Astrocyte of the hippocampus (primary cell): ENCODE measurements at places on chromosomes 13 and 19.
A peak's percentile ranks its signal among the peaks of the same experiment; 100 is the strongest.

- peak; percentile 54 for DNase-seq
Observed at GRCh38 chr13:87669379-87669978, 1.7 kb upstream of the SLITRK5 start.

DNA sequence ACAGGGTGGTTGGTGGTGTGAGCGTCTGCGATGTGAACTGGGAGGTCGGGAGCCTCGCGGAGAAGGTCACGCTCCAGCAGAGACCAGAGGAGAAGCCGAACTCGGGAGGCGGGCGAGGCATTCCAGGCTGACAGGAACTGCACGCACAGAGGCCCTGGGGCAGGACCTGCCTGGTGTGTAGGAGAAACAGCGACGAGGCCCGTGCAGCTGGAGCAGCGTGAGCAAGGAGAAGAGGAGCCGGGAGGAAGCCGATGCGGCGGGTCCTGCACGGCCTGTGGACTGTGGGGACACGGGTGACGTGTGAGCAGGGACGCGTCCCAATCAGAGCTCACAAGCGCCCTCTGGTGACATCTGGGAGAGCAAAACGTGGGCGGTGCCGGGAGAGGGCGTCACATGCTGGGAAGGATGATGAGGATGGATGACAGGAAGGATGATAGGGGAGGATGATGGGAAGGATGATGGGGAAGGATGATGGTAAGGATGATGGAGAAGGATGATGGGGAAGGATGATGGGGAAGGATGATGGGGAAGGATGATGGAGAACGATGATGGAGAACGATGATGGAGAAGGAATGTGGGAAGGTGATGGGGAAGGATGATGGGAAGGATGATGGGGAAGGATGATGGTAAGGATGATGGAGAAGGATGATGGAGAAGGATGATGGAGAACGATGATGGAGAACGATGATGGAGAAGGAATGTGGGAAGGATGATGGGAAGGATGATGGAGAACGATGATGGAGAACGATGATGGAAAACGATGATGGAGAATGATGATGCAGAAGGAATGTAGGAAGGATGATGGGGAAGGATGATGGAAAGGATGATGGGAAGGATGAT is 16.1 kb upstream of the MADCAM1 start:
- DNase-seq = peak; percentile 51

GRCh38 chr19:33699754-33700407 is 78.1 kb downstream of the CHST8 start:
- DNase-seq = no peak

DNA sequence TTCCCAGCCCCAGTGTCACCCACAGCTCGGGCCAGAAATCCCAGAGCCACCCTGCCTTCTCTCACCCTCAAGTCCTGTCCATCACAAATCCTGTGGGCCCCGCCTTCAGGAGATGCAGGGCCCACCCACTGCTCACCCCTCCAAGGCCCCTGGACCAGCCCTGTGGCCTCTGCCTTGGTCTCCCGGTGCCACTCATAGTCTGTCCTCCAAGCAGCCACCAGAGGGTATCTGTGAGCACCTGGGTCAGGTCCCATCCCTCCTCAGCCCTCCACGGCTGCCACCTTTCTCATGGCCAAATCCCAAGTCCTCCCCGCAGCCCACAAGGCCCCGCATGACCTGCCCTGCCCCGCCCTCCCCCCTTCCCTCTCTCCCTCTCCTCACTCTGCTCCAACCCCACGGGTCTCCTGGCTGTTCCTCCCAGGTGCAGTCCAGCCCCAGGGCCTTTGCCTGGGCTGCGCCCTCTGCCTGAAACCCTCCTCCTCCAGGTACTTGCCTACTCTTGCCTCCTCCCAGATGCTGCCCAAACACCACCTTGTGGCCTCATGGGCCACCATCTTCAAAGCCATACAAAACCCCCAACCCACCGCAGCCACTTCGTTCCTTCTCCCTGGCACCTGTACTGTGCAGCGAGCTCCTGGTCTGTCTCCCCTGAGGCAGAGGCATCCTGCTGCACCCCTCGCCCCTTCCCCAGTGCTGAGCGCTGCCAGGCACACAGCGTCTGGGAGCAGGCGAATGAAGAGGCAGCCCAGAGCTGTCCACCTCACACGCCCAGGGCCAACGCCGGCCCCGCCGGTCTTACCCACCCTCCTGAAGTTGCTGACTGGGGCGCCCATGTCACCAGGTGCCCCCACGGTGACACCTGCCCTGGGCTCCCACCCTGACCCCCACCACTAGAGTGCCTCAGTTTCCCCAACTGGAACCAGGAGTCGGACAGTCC is 13.2 kb upstream of the UQCR11 start:
- peak; percentile 58 for DNase-seq

DNA sequence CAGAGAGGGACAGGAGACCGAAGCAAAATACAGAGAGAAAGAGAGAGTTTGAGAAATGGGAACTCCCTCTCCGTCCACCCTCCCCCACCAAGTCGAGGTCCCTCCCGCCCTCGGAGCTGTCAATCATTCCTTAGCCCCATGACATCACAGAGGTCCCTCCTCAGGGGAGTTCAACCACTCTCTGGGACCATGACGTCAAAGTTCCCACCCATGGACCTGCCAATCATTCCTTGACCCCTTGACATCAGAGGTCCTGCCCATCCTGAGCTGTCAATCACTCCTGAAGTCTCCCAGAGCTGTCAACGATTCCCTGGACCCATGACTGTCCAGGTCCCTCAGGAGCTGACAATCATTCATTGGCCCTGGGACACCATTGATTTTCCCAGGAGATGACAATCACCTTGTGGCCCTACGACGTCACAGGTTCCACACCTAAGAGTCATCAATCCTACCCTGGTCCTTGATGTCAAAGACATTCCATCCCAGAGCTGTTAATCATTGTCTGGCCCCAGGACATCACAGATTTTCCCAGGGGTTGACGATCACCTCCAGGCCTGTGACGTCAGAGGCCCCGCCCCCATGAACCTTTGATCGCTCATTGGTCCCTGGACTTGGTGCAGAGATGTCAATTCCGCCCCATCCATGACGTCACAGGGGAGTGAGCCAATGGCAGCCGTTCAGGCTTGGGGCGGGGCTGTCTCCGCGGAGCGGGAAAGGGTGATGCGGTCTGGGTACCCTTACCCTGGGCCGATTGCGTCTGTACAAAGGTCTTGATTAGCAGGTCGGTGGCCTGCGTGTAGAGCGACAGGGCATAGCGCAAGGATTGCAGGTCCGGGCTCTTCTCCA is 61.7 kb downstream of the COLGALT1 start:
- DNase-seq = peak; percentile 7

- no peak for DNase-seq
Observed at GRCh38 chr19:38434549-38435051, 1.1 kb downstream of the RYR1 start.

DNA sequence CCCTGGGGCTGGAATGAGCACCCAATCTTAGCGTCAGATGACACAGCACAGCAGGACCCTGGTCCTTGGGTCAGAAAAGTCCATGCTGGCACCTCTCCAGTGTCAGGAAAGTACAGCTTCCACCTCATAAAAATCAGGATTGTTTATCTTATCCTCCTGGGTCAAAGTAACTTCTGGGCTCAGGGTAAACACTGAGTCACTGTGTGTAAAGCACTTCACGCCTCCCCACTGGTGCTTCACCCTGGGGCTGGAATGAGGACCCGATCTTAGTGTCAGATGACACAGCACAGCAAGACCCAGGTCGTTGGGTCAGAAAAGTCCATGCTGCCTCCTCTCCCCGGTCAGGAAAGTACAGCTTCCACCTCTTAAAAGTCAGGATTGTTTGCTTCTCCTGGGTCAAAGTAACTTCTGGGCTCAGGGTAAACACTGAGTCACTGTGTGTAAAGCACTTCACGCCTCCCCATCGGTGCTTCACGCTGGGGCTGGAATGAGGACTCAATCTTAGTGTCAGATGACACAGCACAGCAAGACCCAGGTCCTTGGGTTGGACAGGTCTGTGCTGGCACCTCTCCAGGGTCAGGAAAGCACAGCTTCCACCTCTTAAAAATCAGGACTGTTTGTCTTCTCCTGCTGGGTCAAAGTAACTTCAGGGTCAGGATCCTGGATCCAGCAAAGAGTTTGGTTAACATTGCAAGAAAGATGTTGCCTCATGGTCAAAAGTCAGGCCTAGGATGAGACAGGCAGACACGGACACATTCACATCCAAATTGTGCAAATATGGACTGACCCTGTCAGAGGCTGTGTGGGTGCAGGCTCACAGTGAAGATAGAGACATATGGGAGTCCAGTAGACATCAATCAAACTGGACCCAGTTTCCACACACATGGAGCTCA is 39.2 kb upstream of the CYP2A7 start:
- DNase-seq = no peak

GRCh38 chr19:46753420-46754155 is 7.3 kb upstream of the STRN4 start:
- DNase-seq = no peak

DNA sequence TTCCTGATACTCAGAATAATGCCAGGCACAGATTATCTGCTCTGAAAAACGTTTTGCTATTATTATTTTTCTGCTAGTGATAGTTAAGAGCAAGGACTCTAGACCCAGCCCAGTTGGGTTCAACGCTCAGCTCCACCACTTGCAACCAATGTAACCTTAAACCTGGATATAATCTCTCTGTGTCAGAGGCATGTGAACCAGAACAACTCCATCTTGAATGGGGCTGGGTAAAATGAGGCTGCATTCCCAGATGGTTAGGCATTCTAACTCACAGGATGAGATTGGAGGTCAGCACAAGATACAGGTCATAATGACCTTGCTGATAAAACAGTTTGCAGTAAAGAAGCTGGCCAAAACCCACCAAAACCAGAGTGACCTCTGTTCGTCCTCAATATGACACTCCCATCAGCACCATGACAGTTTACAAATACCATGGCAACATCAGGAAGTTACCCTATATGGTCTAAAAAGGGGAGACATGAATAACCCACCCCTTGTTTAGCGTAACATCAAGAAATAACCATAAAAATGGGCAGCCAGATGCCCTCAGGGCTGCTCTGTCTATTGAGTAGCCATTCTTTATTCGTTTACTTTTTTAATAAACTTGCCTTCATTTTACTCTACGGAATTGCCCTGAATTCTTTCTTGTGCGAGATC is 13.6 kb downstream of the FAM187B start:
- DNase-seq = no peak

DNA sequence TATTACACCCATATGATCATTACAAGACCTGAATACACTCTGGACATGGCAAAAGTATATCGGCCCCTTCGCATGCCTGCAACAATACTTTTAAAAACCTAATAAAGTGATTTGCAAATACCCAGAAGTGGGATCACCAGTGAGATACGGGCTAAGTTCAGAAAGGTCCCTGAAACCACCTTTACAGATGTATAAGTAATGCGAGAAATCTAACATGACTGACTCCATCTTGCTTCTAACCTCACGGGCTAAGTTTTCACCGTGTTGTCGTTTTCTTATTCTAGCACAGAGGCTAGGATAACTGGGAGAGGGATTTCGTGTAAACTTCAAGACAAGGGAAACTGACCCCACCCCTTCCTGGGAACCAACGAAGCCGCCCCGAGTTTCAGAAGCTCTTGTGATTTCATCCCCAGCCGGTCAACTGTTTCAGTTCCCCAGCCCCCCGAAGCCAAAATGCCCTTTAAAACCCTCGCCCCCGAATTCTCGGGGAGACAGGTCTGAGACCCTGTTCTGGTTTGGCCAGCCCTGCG is 703 bp downstream of the NEK3 start:
- peak; percentile 63 for DNase-seq

DNA sequence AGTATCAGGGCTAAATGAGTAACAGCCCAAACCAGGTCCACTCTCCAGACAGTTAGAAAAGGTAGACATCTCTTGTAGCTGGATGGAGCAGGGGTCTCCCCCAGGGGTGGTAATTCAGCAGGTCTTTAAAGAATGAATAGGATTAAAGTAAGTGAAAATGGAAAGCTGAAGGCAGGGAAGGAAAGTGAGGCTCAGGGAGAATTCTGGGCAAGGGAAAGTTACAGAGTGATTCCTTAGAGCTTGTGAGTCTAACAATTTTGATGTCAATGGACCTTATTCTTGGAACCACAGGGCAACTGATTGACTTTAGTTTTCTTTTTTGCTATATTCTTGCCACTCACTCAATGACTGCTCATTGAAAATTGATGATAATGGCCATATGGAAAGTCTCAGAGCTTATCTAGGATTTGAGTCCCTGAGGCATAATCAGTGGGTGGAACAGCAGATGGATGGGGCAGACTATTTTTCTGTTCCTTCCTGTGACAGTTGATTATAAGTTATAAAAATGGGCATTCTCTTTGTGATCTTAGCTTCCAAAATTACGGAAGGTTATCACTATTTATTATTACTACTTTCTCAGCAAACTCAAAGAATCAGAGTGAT is 76.9 kb downstream of the LRCH1 start:
- no peak for DNase-seq

- DNase-seq = peak; percentile 35
Observed at GRCh38 chr13:29922281-29922821, 71.9 kb upstream of the UBL3 start.

GRCh38 chr19:681029-682019 is 5.1 kb downstream of the FSTL3 start:
- no peak for DNase-seq

DNA sequence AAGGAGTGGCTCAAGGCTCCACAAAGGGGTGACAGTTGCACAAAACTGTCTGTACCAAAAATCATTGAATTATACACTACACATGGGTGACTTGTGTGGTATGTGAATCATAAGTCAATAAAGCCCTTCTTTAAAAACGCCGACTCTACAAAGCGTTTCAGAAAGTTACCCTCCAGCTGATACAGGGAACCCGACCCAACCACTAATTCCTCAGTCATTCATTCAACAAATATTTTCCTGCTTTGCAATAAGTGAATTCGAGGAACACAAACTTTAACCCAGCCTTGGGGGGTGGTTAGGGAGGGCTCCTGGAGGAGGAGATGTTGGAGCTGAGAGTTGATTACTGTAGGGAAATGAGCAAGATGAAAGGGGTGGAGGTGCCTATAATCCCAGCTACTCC is 32.0 kb downstream of the LTBP4 start:
- peak; percentile 69 for DNase-seq

DNA sequence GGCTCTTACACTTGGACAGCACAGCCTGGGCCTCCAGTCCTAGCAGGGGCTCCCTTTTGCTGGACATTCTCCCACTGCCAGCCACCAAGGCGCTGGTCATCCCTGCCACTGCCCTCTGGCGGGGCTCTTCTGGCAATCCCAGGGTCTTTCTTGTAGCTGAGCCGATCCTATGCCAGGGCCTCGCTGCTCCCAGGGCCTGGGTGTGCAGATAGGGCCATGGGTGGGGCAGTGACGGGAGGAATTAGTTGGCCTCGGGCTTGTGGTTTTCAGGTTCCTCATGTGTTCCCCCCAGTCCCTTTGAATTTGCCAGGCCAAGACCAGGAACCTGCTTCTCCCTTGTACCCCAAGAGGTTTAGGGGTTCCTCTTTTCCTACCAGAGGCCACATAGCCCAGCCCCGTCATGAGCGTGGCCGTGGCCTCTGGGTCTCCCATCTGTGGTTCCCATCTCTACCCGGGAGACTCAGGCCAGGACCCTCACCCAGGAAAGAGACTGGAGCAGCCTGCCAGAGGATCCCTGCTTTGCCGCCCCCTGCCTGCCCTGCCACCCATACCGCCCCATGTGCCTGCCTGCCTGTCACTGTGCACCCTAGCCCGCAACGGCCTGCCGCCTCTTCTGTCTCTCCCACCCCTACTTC is 26.2 kb downstream of the TMED1 start:
- no peak for DNase-seq

GRCh38 chr13:62510906-62511655 is 1095.4 kb upstream of the PCDH20 start:
- DNase-seq = peak; percentile 2
